ENCODE measurements at places on chromosomes 7 and 10.

GRCh38 chr7:141145630-141145982 is 71.7 kb downstream of the TMEM178B start:
- DNase-seq: no peak

GRCh38 chr7:7681191-7681935 is 37.0 kb downstream of the RPA3 start:
- DNase-seq: peak; percentile 23

GRCh38 chr7:114150689-114151088 is 231.9 kb upstream of the PPP1R3A start:
- no peak for DNase-seq

GRCh38 chr7:69115788-69116187 is 482.5 kb upstream of the AUTS2 start:
- no peak for DNase-seq

- no peak for DNase-seq
Measured at GRCh38 chr7:127812540-127812939, 160.5 kb downstream of the SND1 start.

DNA sequence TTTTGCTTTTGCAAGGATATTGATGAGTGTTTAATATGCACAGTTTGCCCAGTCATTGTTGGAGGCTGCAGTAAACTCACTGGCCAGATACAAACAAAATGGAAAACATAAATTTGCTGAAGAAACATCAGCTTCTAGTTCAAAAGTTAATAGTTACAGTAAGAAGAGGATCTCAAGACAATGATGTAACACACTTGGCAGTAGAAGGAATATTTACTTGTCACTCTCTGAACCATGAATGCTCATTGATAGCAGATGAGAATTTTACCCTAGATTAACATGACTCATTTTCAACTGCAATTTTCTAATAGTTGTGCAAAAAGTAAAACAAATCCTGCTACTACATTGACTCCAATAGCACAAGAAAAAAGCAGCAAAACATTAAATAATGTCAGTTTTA is 47.7 kb downstream of the VWC2 start:
- DNase-seq: no peak

- no peak for DNase-seq
Measured at GRCh38 chr7:158378978-158379377, 208.6 kb downstream of the PTPRN2 start.

GRCh38 chr10:107856047-107856315 is 691.5 kb upstream of the SORCS1 start:
- no peak for DNase-seq

GRCh38 chr7:24221500-24221899 is 62.5 kb upstream of the NPY start:
- DNase-seq: no peak

GRCh38 chr7:69942573-69942972 is 344.3 kb downstream of the AUTS2 start:
- DNase-seq: no peak

GRCh38 chr7:134044682-134045081 is 82.5 kb upstream of the LRGUK start:
- DNase-seq: no peak

- DNase-seq: no peak
Measured at GRCh38 chr7:45162943-45163691, 5.5 kb downstream of the RAMP3 start.

- DNase-seq: no peak
Measured at GRCh38 chr7:6536262-6537260, 14.7 kb downstream of the GRID2IP start.

DNA sequence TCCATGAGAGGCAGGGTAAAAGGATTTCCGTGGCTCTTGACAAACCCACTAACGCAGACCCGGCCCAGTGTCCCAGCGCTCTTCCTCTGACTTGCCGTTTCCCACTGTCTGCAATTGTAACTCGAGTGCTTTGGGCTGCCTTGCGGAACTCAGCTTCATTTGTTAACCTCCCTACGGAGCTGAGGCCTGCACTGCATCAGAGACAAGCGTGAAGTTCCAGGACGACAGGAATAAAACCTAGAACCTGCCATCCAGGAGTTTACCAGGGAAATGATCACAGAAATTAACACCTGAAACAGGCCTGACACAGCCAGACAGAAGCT is 76.2 kb downstream of the SFMBT2 start:
- DNase-seq: no peak

- peak; percentile 86 for DNase-seq
Measured at GRCh38 chr7:151276666-151277590, 28.4 kb upstream of the SMARCD3 start.

DNA sequence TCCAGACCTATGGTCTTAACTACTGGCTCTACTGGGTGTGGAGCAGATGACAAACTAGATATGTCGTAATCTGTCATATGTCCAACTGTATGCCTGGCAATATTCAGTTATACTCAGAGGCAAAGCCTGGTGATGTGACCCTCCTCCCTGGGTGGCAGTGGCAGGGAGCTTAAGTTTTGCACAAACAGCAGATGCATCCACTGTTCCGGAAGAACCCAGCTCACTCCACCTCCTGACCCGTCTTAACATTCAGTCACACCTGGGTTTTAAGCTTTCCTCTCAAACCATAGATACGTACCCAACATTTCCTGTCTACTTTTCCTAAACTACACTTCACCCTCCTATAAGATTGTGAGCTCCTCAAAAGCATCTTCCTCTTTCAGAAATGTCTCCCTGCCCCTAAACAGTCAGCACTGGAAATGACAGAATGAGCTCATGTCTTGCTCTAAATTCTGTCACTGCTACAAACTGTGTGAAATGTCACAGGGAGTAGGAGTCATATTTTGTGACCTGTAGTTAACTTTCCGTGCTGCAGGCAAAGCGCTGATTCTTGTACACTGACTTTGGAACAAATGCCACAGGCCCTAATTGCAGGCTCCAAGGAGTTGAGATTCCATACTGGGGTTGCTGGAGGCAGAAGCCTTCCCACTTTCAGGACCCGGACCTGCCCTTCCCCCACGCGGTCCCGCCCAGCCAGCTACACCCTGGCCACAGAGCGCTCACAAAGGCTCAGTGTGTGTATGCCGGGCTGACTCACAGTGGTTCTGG is 23.9 kb downstream of the SCD start:
- no peak for DNase-seq

GRCh38 chr10:63689768-63690167 is 168.6 kb downstream of the REEP3 start:
- DNase-seq: no peak

GRCh38 chr7:115009139-115009538 is 87.2 kb downstream of the MDFIC start:
- DNase-seq: no peak

DNA sequence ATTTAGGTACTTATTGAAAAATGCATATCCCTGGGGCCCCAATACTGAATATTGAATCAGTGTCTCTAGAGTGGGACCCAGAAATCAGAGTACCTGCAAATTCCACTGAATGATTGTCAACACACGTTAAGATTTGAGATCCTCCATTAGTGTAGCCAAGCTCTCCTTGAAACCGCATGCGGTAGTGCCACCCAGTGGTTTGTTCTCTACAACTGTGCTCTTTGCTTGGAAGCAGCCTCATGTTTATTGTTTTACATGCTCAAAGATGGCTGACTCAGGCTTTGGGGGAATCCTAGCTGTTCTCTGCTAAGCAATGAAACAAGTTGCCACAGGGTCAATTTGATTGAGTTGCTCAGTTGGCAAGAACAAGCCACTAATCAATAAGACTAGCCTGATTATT is 340.2 kb upstream of the CELF2 start:
- DNase-seq: no peak

- peak; percentile 31 for DNase-seq
Measured at GRCh38 chr10:110600487-110601101, 33.1 kb downstream of the SMC3 start.

GRCh38 chr7:81284576-81284975 is 365.7 kb upstream of the SEMA3C start:
- DNase-seq: no peak
